ENCODE measurements at places on chromosomes 7 and 10.

DNA sequence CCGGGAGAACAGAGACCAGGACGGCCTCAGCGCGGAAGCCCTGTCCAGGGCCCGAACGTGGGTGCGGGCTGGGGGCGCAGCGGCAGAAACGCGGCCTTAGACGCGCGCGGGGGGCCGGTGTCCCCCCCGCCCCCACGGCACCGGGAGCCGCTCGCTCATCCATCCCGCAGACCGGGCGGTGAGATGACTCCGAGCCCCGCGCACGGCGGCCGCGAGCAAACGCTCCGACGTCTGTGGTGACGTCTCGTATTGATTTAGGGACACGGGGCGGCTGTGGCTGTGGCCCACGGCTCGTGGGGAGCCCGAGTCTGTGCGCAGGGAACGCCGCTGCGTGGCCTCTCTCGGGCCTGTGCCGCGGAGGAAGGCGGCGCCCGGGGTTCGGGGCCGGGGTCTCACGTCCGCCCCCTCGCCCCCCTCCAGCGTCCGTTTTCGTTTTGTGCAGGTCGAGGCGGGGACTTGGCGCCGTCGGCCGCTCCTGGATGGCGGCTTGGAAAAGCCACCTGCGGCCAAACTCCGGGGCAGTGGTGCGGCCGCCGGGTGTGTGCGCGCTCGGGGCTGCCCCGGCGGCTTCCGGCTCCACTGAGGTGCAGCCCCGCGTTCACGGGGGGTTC, 1.0 kb upstream of the NKX6-2 start:
- no peak for DNase-seq

DNA sequence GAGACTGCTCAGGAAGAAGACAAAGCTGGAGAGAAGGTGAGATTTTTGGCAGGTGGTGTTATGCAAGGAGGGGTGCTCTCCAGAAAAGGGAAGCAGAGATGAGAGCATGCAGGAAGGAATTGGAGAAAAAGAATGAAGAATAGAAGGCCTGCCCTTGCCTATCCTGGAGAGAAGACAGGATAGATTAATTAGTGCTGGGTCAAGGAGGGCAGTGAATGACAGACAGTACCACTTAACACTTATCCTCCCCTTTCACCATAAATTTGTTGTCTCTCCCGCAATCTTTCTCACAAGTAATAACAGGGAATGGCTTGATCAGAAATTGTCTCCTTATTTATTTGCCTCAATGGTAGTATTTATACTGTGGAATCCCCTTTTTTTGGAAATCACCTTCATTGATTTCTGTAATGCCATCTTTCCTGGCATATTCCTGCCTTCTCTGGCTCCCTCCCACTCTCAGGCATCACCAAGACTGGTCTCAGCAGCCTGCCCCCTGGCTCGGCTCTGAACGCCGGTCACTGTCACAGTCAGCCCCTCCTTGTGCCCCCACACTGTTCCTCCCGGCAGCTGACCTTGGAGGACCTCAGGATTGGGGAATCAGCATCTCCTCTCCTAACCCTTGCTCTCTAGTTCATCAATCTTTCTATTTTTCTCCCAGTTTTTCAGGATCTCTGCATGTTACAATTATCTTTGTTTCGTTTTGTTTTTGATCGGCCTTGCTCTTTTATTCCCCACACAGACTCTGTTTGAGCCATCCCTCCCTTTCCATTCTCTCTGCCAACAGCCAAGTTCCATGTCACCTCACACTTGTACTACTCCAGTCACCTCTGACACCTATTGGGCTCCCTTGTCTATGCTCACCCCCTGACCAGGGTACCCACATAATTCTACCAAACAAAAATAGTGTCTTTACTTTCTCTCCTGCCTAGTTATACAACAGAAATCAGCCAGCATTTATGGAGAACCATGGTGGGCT, 294.2 kb downstream of the PLXDC2 start:
- no peak for DNase-seq

DNA sequence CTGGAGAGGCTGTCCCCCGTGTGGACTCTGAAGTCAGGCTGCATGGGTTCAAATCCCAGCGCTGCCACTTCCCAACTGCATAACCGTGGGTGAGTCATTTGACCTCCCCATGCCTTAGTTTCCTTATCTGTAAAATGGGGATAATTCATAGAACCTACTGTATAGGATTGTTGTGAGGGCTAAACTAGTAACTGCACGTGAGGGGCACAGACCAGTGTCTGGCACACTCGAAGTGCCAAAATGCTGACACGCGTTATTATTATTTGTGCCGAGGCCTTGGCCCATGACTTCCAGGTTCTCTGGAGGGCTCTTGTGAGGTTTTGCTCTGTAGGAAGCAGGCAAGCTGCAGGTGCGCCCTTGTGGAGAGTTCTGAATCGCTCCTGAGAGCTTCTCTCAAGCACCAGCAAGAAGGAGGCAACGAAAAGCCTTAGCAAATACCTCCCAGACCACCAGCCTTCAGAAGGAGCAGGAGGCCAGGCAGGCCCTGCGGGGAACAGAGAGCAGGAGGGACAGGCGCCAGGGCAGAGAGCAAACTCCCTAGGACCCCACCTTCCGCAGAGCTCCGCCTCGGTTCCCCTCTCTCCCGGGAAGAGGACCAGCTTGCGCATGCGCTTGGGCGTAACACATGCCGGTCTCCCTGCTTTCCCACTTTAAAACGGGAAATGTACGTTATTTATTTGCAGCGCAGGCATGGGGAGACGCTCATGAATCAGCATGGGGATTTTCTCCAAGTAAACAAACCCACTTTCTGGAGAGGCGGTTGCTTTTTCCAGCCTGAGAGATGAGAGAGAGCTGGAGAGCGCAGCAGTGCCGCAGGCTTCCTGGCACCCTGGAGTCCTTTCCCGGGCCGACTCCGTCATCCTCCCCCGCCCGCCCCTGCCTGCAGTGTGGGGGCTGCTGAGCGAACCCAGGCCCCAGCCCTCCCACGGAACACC, 39.6 kb downstream of the SORCS3 start:
- peak; percentile 11 for DNase-seq

GRCh38 chr10:122352817-122353525, 21.5 kb upstream of the PLEKHA1 start:
- DNase-seq = no peak

GRCh38 chr7:144730224-144730623, 105.6 kb downstream of the TPK1 start:
- DNase-seq = no peak

DNA sequence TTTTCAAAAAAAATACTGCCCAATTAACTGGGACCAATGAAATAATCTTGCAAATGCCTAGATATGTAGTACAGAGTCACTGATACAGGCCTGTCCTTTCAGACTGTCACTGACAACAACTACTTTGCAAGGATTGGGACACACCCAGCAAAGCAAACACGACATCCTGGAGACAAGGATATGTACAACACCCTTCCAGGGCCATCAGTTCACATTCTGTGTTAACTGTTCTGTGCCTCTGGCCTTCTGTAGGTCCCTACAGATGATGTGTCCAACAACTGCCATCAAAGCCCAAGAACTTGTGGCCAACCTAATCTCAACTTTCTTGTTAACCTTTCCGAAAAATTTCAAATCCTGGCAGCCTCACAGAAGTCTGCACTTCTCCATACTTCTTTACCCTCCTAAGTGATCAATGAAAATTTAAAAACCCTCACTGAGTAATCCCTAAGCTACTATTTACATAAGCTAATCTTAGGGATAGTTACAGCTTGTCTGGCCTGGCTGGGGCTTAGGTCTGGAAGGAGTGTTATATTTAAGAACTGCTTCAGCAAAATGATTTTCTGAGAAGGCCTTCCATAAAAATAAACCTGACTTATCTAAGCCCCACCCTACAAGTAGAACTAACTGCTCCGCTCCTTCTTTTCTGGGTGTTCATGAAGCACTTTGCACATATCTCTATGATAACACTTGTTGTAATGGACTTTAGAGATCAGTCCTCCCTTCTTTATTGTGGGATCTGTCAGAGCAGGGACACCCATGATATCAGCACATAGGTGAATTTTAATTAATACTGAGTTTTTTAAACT, 21.0 kb downstream of the COBL start:
- DNase-seq = no peak

- DNase-seq = peak; percentile 38
Observed at GRCh38 chr10:133151543-133151972, 8.5 kb upstream of the KNDC1 start.

DNA sequence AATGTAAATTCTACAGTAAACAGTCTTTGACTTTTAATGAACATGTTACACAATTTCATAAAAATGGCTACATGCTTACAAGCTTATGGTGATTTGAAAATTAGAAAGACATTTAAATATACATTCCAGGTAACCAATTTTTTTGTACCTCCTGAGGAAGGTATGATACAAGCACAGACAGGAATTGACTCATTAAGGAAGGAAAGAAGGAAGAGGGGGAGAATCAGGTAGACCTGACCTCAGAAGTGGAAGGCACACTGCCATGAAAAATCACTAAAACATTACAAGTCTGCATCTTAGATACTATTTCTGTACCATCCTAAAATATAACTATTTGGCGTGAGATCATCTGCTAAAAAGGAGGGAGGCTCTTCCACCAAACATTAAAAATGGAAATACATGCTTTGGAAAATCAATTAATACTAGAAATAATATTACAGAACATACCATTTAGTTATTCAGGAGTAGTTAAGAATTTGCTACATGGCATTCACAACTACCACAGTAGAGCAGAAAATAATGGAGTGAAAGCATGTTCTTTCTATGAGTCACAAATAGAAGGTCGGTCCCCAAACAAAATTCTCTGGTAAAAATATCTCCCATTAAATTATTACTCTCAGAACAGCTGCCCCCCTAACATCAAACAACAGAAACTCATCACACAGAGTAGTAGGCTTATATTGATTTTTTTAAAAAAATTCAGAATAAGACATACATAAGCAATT, 15.2 kb downstream of the RAB11FIP2 start:
- no peak for DNase-seq

DNA sequence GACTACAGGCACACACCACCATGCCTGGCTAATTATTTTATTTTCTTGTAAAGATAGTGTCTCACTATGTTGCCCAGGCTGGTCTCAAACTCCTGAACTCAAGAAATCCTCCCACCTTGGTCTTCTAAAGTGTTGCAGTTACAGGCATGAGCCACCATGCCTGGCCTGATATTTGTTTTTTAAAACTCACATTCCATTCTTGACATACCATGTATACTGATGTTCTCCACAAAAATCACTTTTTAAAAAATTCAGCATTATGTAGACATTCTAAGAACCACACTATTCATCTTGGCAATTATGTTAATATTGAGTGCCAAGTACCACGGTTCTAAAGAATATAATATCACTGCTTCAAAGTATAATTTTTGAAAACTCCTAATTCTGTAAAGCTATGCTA, 43.5 kb downstream of the IDE start:
- no peak for DNase-seq

DNA sequence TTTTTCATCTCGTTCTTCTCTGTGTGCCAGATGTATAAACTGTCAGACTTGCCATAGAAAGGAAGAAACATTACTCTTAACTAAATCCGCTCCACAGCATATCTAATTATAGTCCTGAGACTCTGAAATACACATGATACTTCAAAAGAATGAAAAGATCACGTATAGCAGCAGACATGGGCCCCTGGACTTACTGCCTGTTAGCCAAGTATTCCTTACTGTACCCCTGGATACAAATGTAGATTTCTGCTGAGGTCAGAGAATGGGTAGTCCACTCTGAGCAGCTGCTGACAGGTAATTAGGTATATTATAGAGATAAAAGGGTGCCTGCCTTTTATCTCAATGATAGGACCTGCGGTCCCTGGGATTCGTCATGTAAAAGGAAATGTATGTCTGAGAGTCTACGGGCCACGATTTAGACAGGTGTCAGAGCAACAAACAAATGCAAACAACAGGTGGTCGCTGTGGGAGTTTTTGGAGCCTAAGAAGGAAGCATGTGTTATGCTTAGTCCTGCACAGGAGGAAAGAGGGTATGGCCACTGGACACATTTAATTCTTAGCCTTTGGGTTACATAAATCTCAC, 69.4 kb downstream of the VOPP1 start:
- no peak for DNase-seq

DNA sequence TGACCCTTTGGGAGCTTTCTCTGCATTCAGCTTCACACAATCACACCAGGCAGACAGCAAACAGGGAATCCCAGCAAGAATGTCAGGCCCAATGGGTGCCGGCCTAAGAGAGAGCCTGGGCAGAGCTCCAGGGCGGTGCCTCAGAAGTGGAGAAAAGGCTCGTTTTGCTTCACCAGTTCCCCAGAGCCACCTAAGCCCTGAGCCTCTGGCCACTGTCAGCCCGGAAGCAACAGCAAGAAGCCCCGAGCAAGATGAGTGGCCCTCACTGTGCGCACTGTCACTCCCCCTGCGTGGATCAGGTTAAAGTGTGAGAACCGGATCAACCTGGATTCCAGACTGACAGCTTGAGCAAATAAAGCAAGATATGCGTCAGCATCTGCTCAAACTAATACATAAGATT, 14.7 kb downstream of the CNPY1 start:
- DNase-seq = no peak

GRCh38 chr7:138974103-138974502, 7.1 kb downstream of the KIAA1549 start:
- DNase-seq = no peak

DNA sequence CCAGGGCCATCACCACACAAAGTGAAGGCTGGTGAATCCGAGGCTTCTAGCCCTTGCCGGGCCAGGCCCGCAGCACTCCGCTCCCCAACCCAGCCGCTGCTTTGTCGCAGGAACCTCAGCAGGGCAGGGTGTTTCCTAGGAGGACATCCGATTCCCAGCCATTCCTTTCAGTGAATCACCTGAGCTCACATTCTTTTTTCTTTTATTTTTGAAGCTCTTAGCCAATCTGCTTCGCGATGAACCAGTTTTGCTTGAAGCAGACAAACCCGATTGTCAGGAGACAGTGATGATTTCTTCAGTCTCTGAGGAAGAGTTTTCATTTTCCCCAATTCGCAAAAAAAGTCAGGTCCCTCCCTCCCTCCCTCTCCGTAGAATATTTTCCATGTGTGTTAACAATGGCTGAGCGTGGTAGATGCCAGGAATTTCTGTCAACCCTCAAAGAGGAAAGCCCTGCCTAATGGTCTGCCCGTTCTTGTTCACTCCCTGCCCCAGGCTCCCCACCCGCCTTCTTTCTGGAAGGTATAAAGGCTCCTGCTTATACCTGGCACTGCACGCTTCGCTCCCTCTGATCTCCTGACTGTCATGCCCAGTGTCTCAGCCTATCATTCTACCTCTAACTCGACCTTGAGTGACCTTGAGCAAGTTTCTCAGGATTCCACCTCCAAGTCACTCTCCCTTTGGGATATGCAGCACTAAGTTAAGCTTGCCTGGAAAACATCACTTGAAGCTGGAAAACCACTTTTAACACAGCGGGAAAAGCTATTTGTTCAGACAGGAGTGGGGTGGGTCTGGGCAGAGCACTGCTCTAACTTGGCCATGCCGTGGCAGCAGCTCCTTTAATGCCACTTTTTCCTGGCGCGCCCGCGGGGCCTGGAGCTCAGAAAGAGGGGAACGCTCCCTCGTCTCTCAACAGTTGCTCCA, 35.1 kb downstream of the EGFR start:
- DNase-seq = no peak

GRCh38 chr10:81828251-81828650, 46.7 kb upstream of the NRG3 start:
- no peak for DNase-seq

- no peak for DNase-seq
Observed at GRCh38 chr10:120508966-120509365, 51.9 kb downstream of the PLPP4 start.

All from left lung (tissue), 14 donors.